Activated CD4-positive, alpha-beta T cell treated with anti-CD3 and anti-CD28 coated beads for 1 hour (primary cell): ENCODE measurements at places on chromosomes 6 and 20.

- no peak for DNase-seq
Measured at GRCh38 chr6:4941782-4942672, 61.8 kb downstream of the RPP40 start.

GRCh38 chr6:133547136-133547535 lies 306.0 kb downstream of the EYA4 start:
- no peak for DNase-seq

DNA sequence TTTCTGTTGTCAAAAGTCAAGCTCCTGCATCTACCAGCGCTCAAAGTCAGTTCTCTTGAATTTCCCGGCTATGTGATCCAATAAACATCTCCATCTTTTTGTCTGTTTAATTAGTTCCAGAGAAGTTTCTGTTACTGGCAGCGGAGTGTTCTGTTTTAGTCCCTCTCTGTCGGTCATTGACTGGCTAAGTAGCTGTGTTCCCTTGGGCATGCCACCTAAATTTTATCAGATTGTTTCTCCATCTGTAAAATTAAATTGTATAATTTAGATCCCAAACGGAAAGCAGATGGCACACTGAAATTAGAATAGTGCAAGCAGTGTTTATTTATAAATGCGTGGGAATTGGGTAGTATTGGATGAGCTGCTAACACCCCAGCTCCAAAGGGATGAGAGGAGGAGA lies 29.7 kb upstream of the PRL start:
- no peak for DNase-seq

DNA sequence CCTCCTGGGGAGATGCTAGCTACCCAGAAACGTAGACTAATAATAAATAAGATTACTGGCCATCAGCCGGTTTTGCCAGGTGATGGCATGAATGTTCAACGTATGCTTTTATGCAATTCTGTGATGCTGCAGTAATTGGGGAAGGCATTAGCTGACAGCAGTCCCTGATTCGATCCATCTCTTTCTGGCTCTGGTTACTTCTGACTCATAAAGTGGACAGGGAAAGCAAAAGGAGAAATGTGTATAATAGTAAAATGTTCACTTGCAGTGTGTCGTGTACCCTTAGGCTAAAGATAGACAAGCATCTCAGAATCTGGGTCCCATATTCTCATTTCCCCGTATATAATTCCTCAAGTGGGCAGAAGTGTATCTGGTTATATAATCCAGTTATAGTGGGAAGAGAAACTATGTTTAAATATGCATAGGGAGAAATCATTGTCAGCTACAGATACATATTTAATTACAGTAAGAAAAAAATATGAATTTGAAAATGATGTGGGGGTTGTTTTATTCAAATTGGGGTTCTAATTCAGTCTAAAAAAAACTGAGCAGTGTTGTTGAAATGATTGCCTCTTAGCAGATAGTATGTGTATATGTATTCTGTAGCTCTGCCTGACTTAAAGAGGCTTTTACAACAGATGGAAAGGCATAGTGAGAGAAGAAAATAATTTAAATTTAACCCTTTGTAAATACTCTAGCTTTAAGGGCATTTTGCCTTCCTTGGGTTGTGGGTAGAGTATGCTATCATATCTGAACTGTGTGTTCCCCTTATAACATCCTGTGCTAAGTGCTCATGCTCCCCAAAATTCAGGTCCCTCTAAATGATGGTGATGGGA lies 40.6 kb downstream of the DOK5 start:
- no peak for DNase-seq

DNA sequence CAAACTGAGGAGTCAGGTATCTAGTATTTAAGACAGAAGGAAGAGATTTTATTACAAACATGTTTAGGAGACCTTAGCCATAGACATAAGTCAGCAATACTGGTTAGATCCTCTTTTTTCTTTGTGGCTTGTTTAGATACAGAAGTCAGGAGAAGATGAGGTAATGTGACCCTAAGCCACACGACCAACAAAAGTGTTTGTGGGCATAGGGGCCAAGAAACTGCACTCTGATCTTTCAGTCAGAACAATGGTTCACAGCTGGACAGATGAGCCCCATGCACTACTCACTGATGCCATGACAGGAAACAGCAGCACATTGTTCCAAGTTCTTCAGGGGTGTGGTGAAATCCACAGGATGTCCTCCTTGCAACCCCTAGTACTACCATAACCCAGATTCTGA lies 238.5 kb upstream of the RAB32 start:
- DNase-seq = no peak

DNA sequence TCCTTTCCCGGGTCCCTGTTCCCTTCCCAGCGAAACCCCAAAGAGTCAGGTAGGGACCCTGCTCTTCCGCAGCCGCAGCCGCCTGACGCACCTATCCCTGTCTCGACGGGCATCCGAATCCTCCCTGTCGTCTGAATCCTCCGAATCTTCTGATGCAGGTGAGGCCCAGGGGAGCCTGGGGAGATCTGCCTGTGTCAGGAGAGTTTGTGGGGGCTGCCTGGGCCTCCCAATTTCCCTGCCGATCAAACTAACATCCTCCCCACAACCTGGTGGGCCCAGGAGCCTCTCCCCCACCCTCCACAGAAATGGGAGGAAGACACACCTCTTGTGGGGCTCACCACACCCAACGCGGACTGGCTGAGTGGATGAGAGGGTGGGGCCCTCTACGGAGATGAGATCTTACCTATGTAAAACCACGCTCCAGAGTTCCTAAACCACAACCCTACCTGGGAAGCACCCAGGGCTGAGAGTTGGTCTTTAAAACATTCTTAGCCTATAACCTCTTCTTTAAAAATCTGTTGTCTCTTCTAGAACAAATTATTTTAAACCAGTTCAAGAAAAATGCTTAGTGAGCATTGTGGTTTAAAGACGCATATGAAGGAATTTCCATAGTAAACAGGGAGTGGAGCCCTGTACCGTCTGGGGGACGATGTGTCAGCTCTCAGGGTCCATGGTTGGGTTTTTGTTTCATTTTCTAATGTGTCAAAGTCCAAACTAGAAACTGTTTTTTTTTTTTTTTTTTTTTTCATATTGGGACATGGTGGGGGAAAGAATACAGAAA lies 1.7 kb downstream of the CDC25B start:
- DNase-seq = no peak

DNA sequence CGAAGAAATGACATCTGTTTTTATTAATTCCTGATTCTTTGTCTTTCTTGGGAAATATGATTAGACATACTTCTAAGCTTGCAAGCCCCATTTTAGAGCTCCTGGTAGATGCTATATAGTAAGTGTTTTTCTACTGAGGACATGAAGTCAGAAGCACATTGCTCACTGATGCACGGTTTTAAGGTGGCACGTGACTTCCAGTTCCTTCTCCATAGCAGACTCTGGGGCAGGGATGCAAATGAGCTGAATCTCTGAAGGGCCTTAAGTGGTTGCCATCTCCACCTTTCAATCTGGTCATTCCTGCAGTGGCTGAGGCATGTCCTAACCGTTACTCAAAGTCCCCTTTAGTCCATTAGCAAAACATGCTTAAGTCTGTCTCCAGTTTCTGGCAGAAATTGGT lies 421.2 kb upstream of the HTR1E start:
- no peak for DNase-seq

DNA sequence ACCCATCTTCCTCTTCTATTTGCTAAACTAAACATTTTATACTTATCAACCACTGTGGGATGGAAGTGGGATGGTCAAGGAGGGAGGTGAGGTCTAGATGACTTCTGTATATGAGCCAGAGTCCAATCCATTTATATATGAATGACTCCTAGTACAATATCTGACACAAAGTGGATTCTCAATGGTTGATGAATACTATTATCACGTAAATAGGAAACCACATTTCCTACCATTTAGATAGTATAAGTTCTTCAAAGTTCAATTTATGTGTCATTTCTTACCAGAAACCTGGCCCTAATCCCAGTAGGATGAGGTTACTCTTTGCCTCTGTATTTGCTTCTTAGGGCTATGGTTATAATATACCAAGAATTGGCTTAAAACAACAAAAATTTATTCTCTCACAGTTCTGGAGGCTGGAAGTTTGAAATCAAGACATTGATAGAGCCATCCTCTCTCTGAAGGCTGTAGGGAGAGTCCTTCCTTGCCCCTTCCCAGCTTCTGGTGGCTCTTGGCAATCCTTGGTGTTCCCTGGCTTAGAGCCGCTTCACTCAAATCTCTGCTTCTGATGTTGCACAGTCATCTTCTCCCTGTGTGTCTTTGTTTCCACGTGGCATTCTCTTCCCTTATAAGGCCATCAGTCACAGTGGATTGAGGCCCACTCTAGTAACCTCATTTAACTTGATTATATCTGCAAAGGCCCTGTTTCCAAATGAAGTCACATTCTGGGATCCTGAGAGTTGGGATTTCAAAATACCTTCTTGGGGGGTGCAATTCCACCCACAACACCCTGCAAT lies 41.0 kb upstream of the RAB23 start:
- DNase-seq = no peak

DNA sequence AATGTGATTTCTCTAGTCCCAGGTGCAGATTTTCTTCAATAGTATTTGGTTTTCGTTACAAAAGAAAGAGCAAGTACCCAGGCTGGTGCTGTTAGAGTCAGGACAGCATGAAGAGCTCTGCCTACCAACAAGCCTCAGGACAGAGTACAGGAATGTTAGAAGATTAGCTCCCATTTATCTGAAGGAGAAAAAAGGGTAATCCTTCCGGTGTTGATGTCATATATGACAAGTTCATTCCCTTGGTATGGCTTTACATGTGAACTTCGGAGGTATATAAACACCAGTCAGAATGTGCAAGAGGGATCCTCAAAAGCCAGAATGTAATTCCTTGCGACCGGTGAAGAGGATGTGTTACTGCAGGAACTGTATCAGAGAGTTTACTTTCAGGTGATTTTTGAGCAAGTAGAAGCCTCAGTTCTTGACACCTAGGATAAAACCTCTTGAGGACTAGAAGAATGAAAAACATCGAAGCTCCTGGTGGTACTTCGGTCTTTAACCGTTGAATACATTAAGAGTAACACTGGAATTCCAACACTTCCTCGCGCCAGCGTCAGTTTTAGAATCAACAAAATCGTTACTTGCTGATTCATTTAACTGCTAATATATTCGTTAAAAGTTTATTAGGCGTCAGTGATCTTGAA lies 194.2 kb upstream of the ZNF184 start:
- no peak for DNase-seq

- no peak for DNase-seq
Measured at GRCh38 chr6:105453968-105454367, 51.1 kb upstream of the PREP start.

DNA sequence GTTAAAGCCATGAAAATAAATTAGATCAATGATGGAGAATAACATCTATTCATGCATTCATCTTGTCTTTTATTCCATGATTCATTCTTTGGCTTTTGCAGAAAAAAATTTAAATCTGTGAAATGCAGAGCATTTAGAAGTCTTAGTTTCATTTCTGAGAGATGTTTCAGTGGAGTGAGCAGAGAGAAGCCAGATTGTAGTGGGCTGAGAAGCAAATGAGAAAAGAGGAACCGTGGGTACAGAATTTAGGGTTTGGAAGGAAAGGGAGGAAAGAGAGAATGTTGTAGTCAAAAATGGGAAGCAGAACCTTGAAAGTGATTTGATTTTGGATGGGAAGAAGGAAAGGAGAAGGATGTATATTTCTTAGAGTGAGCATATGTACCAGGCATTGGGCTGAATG lies 260.3 kb upstream of the MAN1A1 start:
- no peak for DNase-seq

DNA sequence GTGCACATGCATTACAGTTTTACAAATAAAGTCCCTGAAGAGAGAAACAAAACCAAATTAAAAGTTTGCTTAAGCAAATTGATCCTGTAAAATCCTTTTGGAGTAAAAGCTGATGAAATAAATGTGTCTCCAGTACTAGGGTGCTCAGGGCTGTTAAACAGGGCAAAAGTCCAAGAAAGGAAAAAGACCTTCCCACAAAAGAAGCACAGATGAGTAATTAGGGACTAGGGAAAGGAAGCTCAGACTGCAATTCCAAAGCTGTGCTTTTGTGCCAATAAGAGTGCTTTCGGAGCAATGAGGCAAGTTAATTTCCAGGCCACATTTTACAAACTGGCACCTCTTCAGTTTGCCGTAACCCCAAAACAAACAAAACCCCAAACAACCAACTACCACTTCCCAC lies 10.4 kb upstream of the RNF182 start:
- no peak for DNase-seq

- no peak for DNase-seq
Measured at GRCh38 chr6:147297663-147298316, 93.6 kb downstream of the STXBP5 start.

DNA sequence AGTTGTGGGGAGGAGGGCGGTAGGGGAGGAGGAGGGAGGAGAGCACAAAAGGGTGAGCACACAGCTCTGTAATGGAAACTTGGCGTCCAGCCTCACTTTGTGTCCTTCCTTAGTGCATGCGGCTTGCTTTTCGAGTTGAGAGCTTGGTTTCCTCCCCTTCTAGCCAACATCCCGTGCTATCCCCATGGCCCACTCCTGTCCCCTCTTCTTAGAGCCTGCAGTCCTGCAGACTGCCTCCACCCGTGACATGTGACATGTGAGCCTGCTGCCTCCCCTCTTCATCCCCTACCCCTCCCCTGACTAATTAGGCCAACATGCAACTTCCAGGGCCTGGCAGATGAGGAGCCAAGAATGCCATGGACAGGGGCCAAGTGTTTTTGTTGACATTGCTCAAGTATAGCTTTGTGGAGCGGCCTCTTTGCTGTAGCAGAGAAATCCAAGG lies 63.2 kb downstream of the SLC24A3 start:
- DNase-seq = no peak

DNA sequence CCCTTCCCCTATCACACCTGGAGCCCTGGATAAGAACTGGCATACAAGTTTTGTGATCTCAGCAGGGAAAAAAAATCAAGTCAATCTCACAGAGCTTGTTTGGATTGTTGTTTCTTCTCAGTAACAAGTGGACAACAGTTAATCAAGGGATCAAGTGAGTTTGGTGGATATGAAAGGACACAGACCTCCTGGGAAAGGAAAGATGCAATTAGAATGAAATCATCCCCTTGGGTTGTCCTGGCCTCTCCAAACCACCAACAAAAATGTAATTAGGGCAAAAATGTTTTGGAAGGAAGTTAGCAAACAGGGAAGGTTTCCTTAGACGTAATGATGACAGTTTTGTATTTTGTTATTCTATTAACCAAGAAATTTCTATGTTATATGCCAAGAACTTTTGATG lies 99.1 kb upstream of the PRDM1 start:
- DNase-seq = no peak

DNA sequence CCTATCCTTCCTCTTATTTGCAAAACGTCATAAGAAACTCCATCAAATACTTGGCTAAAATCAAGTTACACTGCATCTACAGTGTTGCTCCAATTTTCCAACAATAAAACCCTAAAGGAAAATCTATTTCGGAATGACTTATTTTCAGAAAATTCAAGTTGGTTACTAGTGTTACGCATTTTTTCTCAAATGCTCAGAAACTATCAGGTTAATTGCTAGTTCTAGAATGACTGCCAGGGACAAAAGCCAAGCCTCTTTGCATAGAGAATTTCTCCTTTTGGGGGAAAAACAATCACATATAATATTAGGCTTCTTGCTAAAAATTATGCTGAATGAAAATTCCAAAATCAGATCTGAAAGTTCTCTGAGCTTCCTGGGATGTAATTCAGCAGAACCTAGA lies 210.2 kb downstream of the BTBD9 start:
- DNase-seq = no peak
